Vagina (tissue), 2 donors: ENCODE measurements at places on chromosomes 16 and 17. TPM values are rescaled to one million over a fixed set of nuclear protein-coding genes. Genes with fewer than 3 reads are reported as not detected.
A peak's percentile ranks its signal among the peaks of the same experiment; 100 is the strongest.

DNA sequence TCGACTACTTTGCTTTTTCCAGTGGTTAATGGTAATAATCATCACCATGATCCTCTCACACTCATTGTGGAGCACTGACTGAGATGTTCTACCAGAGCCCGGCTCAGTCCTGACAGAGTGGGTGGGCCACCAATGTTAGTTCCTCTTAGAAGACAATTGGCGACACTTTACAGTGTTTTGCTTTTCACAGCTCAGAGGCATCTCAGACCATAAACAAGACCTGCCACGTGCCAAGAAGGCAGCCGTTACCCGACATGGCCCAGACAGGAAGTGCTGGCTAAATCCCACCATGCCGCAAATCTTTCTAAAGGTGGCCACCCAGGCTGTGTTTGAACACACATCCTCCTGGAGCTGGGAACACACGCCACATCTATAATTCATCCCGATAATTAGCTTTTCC, 103.7 kb downstream of the XYLT1 start:
- DNase-seq: no peak
- H3K4me3 ChIP-seq: no peak overlapping the region
- H3K4me1 ChIP-seq: peaks cover 74% of the 10 kb centered on the region
- no peaks in the 10 kb centered on the region for H3K27me3 ChIP-seq
- no peaks in the 10 kb centered on the region for H3K36me3 ChIP-seq

HBQ1 gene
- not detected for total RNA-seq

- H3K4me1 ChIP-seq: no peaks in the 10 kb centered on the region
- H3K36me3 ChIP-seq: no peaks in the 10 kb centered on the region
- no peaks in the 10 kb centered on the region for H3K27me3 ChIP-seq
- no peak for DNase-seq
- no peak overlapping the region for H3K27ac ChIP-seq
Observed at GRCh38 chr17:51813140-51813783, 345.3 kb downstream of the CA10 start.

GRCh38 chr17:13690806-13691205, 89.1 kb upstream of the HS3ST3A1 start:
- no peak for DNase-seq
- H3K4me1 ChIP-seq: no peaks in the 10 kb centered on the region
- H3K27ac ChIP-seq: no peak overlapping the region
- H3K27me3 ChIP-seq: no peaks in the 10 kb centered on the region
- no peak overlapping the region for H3K4me3 ChIP-seq

DNA sequence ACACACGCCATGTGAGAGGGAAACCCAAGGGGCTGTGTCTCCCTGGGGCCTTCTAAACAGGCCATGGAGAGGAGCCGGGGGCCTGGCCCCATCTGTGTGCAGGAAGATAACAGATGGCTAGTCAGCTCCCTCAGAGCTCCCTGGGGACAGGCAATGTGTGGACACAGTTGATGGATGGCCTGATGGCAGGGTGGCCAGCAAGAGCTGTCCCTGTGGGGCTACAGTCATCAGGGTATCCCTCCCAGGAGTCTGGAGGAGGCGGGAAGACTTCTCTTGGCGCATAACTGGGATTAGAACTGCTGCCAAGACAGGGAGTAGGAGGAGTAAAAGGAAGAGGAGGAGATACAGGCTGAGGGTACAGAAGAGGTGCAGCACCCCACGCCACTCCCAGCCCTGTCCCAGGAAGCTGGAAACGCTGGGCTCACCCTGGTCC, 17.3 kb downstream of the MYO18A start:
- H3K27ac ChIP-seq: no peak overlapping the region
- H3K36me3 ChIP-seq: peaks cover 18% of the 10 kb centered on the region
- no peaks in the 10 kb centered on the region for H3K27me3 ChIP-seq
- no peak for DNase-seq

HBA2 gene
- total RNA-seq: 697 TPM

GRCh38 chr17:63544467-63545301, 5.6 kb upstream of the DCAF7 start:
- H3K36me3 ChIP-seq: no peaks in the 10 kb centered on the region
- H3K4me3 ChIP-seq: no peak overlapping the region
- H3K4me1 ChIP-seq: peaks cover 7% of the 10 kb centered on the region
- H3K27me3 ChIP-seq: no peaks in the 10 kb centered on the region
- H3K27ac ChIP-seq: no peak overlapping the region

DNA sequence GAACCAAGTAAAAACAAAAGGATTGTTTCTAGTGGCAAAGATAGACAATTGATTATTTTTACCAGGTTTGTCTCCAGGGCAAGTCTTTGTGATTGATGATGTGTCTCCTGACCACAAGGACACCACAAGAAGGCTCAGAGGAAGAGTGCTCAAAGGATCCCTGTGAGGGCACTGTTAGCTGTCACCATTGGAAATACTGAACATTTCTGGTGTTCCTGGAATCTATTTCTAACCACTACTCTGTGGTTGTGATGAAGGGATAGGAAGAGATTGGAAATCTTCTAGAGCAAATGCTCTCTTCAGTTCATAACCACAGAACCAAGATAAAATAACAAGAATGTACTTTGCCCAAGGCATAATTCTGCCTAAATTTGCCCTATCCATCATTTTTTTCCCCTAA, 15.3 kb downstream of the RNF43 start:
- no peaks in the 10 kb centered on the region for H3K36me3 ChIP-seq
- no peak for DNase-seq
- H3K4me1 ChIP-seq: no peaks in the 10 kb centered on the region
- no peak overlapping the region for H3K4me3 ChIP-seq
- no peak overlapping the region for H3K27ac ChIP-seq

CD300E gene
- 0.98 TPM for total RNA-seq

DNA sequence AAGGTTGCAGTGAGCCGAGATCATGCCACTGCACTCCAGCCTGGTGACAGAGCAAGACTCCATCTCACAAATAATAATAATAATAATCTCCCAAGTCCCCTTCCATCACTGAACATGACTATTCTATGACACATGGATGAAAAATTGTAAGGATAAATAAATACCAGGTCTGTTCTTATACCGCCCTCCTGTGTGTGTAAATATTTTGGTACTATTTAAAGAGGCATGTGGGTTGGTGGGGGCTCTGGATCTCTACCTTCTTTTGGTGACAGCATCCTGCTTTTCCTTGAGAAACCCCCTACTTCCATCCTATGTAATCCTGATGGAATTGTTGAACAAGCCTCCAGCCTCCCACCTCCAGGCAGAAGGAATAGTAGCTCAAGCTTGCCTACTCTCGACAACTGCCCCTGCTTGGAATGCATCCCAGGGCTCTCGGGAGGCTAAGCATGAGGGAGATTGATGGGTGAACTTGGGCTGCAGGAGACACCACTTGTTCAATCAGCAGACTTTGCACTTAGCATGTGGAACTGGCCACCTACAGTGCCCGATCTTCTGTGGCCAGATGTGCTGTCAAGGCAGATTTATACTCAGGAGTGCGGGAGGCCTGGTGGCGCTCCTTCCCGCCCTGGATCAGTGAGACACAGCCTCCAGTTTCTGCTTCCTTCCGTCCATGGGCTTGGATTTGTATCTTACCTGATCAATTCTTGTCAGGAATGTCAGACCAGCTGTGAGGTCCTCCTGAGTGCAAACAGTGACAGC, 287.4 kb downstream of the SLC39A11 start:
- H3K27ac ChIP-seq: no peak overlapping the region
- DNase-seq: no peak
- no peaks in the 10 kb centered on the region for H3K36me3 ChIP-seq
- H3K4me1 ChIP-seq: no peaks in the 10 kb centered on the region
- H3K27me3 ChIP-seq: no peaks in the 10 kb centered on the region
- no peak overlapping the region for H3K4me3 ChIP-seq

SLC5A2 gene
- not detected for total RNA-seq

- no peak overlapping the region for H3K27ac ChIP-seq
- H3K36me3 ChIP-seq: peaks cover 27% of the 10 kb centered on the region
- H3K4me3 ChIP-seq: no peak overlapping the region
- H3K27me3 ChIP-seq: no peaks in the 10 kb centered on the region
Observed at GRCh38 chr16:23406546-23407240, 46.3 kb downstream of the COG7 start.

KCNAB3 gene
- total RNA-seq: 2.7 TPM

MRPL38 gene
- 67.8 TPM for total RNA-seq

USP10 gene
- total RNA-seq: 42.5 TPM

MT1G gene
- total RNA-seq: not detected

DNA sequence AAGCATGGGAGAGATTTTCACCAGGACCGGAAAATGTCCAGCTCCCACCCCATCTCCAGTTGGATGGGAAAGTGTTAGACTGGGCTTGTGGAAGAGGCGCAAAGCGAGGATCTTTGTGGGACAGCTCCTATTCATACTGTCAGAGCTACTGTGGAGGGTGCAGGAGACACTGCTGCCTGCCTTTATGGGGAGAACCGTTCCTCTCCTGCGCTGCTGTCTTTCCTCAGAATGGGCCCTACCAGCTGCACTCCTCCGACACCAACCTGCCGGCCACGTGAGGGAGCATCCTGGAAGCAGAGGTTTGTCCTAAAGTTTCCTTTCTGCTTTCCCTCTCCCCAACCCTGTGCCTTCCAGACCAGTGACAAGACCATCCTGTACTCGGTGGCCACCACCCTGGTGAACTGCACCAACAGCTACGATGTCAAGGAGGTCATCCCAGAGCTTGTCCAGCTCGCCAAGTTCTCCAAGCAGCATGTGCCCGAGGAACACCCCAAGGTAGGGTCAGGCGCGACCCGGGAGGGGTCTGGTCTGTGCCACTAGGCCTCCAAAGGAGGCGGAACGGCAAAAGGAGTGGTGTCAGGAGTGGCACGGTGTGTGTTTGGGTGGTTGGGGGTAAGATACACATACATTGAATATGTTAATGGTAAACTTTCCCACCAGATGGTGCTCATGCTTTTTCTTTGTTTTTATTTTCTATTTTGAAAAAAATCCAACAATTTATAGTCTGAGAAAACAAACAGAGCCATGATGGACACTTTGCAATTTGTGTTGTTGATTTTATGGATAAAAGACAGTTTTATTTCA, 23.0 kb downstream of the SLC35G3 start:
- DNase-seq: no peak
- H3K27ac ChIP-seq: no peak overlapping the region
- H3K4me3 ChIP-seq: no peak overlapping the region
- H3K4me1 ChIP-seq: peaks cover 7% of the 10 kb centered on the region

DNA sequence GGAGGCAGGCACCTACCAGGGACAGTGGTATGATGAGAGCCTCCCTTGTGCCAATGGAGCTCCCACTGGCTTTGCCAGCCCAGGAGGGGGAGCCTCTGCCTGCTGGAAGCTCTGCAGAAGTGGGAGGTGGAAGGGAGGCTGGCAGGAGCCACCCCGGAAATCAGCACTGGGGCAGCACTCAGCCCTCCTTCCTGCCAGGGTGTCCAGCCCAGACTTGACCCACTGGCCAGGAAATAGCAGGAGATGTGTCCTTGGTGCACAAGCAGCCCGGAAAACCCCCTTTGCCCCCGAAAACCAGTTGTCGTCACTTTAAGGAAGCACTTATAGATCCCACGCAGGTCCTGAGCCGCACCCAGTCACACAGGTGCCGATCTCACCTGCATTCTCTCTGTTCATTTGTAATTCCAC, 49.3 kb upstream of the CACNG4 start:
- no peaks in the 10 kb centered on the region for H3K4me1 ChIP-seq
- no peak for DNase-seq
- H3K27me3 ChIP-seq: no peaks in the 10 kb centered on the region
- no peaks in the 10 kb centered on the region for H3K36me3 ChIP-seq
- H3K4me3 ChIP-seq: no peak overlapping the region
- H3K27ac ChIP-seq: no peak overlapping the region

- H3K27me3 ChIP-seq: no peaks in the 10 kb centered on the region
- peaks cover 10% of the 10 kb centered on the region for H3K36me3 ChIP-seq
- H3K4me1 ChIP-seq: peaks cover 31% of the 10 kb centered on the region
- H3K27ac ChIP-seq: no peak overlapping the region
- DNase-seq: no peak
Observed at GRCh38 chr17:44063704-44064639, 2.5 kb downstream of the LSM12 start.

DNA sequence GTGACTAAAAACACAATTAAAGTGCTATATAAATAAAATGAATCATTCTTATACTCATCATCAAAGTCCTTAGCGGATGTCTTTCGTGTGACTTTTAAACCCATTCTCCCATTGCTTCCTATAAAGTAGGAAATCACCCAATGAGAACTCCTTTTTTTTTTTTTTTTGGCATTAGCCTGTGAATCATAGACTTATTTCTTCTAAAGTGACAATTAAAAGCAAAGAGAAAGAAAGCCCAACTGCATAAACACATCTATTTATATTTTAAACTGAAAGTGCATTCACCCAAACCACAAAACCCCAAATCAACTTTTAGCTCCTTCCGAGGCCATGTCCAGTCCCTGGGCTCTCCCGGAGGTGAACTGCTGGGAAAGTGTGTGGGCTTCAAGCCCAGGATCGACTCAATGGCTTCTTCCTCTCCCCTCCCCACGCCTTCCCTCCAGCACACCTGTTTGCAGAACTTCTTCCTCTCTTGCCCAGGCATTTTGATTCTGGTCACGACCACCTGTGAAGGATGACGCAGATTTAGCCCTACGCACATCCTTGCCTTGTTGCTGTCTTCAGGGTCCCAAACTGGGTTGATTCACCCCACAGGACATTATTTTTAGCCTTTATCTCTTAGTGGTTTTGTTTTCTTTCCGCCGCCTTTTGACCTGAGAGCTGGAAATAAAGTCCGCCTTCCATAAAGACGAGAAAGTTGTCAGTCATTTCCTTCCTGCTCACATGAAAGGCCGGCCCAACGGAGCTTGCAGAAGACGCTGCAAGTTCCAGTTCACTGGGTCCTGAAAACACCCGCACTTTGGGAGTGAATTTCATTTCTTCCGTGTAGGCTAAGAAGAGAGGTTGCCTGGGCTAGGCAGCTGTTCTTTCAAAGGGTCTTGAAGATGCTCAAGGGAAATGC, 166.8 kb downstream of the MAP2K6 start:
- H3K36me3 ChIP-seq: no peaks in the 10 kb centered on the region
- no peaks in the 10 kb centered on the region for H3K4me1 ChIP-seq
- no peak overlapping the region for H3K27ac ChIP-seq
- no peak for DNase-seq
- H3K4me3 ChIP-seq: peak overlapping the region; percentile 20

- no peaks in the 10 kb centered on the region for H3K36me3 ChIP-seq
- no peaks in the 10 kb centered on the region for H3K27me3 ChIP-seq
- H3K27ac ChIP-seq: no peak overlapping the region
- no peak overlapping the region for H3K4me3 ChIP-seq
Observed at GRCh38 chr16:68466174-68466573, 17.9 kb upstream of the SMPD3 start.

TP53TG3F gene
- not detected for total RNA-seq

GRCh38 chr16:52812678-52813556, 239.8 kb downstream of the CHD9NB start:
- no peaks in the 10 kb centered on the region for H3K27me3 ChIP-seq
- DNase-seq: no peak
- no peaks in the 10 kb centered on the region for H3K36me3 ChIP-seq
- H3K4me1 ChIP-seq: no peaks in the 10 kb centered on the region
- H3K27ac ChIP-seq: no peak overlapping the region
